ENCODE measurements at places on chromosomes 4 and X.

GRCh38 chrX:104432321-104432720 is 133.7 kb upstream of the IL1RAPL2 start:
- no peak for DNase-seq

DNA sequence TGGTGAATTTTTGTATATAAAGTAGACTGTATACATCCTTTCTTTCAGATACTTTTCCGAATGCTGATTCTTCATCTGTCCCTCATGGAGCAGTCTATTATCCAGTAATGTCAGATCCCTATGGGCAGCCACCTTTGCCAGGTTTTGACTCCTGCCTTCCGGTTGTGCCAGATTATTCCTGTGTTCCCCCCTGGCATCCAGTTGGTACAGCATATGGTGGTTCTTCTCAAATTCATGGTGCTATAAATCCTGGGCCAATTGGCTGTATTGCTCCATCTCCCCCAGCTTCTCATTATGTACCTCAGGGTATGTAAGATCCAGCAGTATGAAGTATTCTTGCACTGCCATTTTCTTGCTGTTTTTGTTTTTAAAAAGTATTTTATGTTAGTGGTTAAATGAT is 78.7 kb downstream of the ALG13 start:
- DNase-seq, result no peak

DNA sequence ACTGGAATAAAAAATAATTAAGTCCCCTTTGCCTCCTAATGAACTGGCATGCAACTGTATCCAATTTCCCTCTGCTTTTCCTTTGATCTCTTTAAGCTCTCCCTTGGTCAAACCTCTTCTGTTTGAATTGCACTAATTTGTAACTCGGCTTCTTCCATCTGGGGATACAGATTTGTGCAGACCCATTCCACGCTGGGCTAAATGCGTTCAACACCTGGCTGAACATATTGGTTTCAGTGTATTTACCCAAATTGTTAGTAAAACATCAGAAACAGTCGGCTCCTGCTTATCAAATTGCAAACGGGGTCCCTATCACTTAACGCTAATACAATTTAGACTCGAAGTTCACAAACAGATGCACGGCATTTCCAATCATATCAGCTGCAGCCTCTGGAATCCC is 124.9 kb upstream of the TAPT1 start:
- no peak for DNase-seq

- no peak for DNase-seq
Observed at GRCh38 chrX:28487818-28488217, 99.4 kb upstream of the IL1RAPL1 start.

- no peak for DNase-seq
Observed at GRCh38 chr4:114813961-114814360, 215.4 kb downstream of the UGT8 start.

DNA sequence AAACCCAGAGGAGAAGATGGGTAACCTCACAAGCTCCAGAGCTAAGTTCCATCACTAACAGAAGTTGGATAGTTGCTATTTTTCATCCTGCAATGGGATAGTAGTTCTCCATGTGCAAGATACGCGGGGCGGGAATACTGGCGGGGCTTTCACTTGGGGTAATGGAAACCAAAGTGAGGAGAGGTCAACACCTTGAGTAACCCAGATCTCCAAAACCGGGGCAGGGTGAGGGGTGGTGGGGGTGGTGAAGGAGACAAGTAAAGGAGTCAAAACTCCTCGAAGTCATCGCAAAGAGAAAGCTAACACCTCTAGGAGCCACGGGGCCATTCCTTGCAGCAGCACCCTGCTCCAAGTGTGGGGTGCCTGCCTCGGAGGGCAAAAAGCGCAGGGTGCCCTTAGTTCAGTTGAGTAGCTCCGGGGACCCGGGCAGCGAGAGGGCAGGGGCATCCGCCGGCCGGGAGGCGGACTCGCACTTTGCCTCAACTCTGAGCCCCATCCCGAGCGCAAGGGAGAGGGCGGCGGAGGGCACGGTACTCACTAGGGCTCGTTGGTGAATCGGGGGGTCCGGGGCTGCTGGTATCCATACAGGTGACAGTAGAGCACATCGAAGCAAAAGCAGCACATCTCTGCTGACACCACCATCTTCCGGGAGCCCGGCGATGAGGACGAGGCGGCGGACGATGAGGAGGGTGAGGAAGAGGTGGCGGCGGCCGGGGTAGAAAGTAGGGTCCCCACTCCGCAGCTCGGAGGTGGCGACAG is 645 bp downstream of the AMMECR1 start:
- DNase-seq, result no peak

DNA sequence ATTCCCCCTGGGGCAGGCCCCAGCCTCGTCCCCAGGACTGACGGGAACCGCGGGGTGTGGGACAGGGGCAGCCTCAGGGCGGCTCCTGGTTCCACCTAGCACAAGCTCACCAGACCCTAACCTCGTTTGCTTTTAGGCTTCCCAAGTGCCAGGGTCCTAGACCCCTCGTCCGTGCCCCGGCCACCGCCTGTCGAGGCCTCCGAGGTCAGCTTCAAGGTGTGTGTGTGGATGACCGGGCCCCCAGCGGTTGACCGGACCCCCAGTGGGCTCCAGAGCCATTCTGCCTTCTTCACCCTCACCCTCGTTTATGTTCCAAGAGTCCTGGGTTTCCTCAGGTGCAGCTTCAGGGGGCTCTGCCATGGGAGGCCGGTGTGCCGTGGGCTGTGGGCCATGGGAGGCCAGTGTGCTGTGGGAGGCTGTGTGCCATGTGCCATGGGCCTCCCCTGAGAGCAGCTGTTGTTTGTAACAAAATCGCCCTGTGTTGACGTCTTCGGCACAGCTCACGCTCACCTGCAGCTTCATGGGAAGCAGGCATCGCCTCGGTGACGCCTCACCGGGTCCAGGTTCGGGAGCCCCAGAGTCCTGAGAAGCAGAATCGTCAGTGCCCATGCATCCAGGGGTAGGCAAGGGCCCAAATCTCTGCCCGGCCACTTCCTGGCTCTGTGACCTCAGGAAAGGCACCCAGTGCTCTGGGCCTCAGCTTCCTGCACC is 43.0 kb upstream of the HMX1 start:
- DNase-seq, result no peak

DNA sequence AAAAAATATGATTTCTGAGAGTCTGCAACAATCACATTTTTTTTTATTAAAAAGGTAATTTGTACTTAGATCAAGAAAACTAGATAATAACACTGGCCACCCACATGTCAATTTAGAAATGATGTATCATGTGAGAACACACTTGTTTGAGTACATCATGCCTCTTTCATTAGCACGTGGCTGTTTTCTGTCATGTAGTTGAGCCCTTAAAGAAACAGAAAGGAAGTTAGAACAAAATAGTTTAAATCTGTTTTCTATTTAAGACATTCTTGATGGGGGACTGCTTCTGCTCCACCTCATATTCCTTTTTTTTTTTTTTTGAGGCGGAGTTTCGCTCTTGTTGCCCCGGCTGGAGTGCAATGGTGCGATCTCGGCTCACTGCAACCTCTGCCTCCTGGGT is 207.5 kb downstream of the NSUN7 start:
- DNase-seq, result no peak

DNA sequence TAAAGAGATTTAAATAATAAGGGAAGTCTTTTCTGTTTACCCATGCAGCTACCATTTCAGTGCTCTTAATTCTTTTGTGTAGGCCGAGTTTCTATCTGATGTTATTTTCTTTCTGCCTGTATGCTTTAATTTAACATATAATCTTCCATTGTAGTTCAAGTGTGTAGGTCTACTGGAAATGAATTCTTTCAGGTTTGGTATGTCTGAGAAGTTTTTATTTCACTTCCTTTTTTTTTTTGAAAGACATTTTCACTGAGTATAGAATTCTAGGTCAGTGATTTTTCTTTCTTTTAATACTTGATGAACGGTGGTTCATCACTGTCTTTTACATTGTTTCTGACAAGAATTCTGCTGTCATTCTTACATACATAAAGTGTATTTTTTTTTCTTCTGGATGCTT is 42.1 kb downstream of the VAMP7 start:
- DNase-seq, result no peak

GRCh38 chr4:87065021-87065420 is 130.2 kb downstream of the AFF1 start:
- DNase-seq, result no peak

GRCh38 chrX:105564501-105564900 is 257.8 kb upstream of the NRK start:
- DNase-seq, result no peak

GRCh38 chrX:10965174-10965798 is 145.8 kb upstream of the HCCS start:
- DNase-seq, result no peak

DNA sequence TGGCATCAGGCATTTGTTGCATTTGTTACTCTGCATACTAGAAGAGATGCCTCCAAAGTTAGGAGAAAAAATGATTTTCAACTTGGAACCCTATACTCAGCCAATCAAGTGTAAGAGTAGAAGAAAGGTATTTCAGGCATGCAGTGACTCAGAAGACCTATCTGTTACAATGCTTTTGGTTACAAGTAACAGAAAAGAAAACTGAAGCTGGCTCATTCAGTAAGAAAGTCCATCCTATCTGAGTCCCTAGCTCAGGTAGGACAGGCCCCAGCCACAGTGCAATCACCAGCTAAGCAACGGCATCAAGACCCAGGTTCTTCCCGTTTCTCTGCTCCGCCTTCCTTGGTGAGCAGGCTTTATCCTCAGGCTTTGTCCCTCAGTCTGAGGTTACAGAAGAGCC is 23.3 kb downstream of the MECP2 start:
- no peak for DNase-seq

GRCh38 chr4:152007111-152007510 is 246.3 kb upstream of the GATB start:
- DNase-seq, result no peak

DNA sequence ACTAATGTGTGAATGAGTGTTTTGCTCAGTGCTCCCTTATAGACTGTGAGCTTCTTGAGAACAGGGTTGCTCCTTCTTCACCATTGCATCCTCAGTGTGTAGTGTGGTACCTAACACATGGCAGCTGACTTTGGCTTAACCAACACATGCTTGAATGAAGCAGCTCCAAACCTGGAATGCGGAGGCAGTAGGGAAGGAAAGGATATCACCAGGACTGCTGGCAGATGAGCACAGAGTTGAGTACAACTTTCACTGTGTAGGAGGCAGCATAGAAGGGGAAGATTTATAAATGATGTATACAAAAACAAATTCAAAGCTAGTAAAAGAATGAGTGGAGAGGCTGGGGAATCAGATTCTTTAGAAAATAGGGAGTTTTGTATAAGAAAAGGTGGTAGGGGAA is 174.3 kb downstream of the SLIT2 start:
- DNase-seq, result no peak

DNA sequence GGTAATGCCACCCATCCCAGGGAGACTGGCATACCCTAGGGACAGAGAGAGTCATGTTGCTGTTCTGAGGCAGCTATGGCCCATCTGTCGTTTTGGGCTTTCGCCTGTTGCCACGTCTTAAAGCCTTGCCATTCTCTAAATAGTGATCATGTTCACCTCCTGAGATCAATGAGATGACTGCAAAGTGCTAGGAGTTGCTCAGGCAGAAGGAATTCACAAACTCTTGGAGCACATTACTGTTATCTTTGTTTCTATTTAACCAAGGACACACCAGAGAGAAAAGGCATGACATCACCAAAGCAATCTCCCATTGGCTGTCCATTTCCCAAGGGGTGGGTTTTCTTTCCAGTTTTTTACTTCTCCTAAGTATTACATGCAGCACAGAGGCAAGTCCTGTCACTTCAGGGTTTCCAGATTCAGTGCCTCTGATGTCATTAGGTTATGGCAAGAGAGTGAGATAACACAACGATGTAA is 37.1 kb upstream of the SETD7 start:
- DNase-seq, result no peak

- DNase-seq, result no peak
Observed at GRCh38 chrX:3362956-3363355, 16.5 kb upstream of the MXRA5 start.

- no peak for DNase-seq
Observed at GRCh38 chrX:7062276-7062675, 85.2 kb upstream of the STS start.

DNA sequence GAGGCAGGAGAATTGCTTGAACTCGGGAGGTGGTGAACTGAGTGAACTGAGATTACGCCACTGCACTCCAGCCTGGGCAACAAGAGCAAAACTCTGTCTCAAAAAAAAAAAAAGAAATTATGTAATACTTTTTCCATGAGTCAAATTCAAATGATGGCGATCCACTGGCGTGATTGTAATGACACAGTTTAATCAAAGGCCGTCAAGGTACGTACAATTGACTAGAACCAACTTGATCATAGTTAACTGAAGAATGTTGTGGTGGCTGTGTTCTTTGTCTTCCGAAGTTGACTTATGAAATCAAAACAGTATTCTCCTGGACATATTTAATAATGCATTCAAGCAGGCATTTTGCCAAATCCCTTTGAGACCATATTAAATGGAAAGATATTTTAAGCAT is 318.6 kb upstream of the FAT1 start:
- DNase-seq, result no peak

GRCh38 chr4:105894660-105895582 is at the start of gene NPNT:
Gene NPNT (plus strand): TSS chr4:105895471. CDS start chr4:105895653, 182 bp downstream.
- DNase-seq, result no peak

- no peak for DNase-seq
Observed at GRCh38 chr4:79871961-79872360, 201.1 kb downstream of the ANTXR2 start.

DNA sequence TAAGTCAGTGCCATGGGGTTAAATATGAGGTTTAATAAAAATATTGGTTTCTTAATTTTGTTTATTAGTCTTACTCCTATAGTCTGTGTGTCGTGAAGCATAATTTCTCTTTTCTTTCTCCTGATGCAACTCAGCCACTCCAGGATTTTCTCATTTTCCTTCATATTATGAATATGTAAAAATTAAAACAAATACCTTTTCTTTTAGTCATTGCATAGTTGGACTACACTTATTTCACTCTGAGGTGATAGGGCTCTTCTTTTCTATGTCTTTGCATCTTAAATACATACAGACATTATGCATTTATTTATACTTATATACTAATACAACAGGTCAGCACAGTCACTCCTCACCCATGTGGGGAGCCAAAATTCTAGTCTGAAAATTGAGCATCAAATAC is 19.1 kb downstream of the GALNT7 start:
- no peak for DNase-seq

- no peak for DNase-seq
Observed at GRCh38 chrX:8783097-8783713, 18.0 kb downstream of the FAM9A start.

- no peak for DNase-seq
Observed at GRCh38 chr4:14299166-14299565, 671.6 kb upstream of the BOD1L1 start.

GRCh38 chr4:11847167-11847566 is 418.5 kb upstream of the HS3ST1 start:
- no peak for DNase-seq

DNA sequence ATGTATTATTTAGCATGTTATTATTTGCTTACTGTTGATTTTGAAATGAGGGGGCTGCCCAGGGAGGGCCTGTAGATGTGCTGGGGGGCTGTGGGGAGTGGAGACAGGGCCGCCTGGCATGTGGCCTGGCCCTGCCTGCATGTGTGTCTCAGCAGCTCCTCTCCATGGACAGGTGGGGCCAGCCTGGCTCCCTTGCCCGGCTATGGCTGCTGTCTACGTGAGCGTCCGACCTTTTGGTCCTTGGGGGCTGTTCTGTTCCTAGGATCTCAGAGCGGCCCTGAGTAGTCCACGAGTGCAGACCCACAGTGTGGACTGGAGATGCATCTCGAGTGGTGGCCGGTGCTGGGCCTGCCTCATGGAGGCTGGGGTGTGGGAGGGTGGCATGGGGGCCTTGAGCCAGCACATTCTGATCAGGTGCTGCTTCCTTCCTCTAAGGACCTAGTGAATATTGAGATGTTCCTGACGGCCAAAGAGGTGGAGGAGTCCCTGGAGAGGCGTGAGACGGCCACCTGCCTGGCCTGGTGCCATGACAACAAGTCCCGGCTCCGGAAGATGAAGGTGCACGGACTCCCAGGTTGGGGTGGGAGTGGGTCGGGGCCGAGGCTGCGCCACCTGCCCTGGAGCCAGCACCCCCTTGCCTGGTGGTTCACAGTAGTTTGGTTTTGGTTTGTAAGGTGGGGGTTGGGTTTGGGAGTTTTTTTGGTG is 24.9 kb upstream of the UVSSA start:
- no peak for DNase-seq
